Activated CD4-positive, alpha-beta T cell treated with anti-CD3 and anti-CD28 coated beads, Interleukin-2, amount 10 ng/mL, durations not matched to agents 7 days and 5 days (primary cell): ENCODE measurements at places on chromosomes 7 and 10.

- peaks cover 33% of the 10 kb centered on the region for H3K4me1 ChIP-seq
- peak overlapping the region; percentile 74 for H3K4me3 ChIP-seq
- H3K36me3 ChIP-seq = no peaks in the 10 kb centered on the region
- DNase-seq = peak; percentile 75
- peak overlapping the region; percentile 85 for H3K27ac ChIP-seq
Observed at GRCh38 chr7:73717991-73718405, 1.5 kb downstream of the STX1A start.

DNA sequence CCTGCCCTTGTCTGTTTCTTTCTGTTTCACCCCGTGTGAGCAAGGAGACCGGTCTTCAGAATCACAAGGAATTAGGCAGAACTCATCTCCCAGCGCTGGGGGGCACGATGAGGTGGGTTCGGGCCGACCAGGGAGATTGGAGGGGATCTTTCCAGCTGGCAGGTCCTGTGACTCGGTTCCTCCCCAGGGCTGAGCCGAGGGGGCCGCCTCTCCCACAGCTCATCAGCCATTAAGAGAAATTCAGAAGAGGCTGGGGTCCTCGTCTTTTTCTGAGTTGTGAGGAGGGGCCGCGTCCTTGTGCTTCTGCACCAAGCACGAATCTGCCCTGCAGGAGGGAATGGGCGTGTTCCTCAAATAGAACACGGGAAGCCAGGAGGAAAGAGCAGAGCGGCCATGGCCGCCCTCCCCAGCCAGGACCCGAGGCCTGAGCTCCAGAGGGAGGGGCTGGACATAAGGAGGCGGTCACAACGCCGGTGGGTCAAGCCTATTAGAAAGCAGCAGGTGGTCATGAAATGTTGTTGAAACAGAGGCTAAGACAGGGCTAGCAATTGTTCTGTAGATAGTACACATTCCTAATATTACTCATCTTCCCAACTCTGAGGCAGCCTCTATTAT is 125.3 kb downstream of the ADARB2 start:
- H3K4me1 ChIP-seq = no peaks in the 10 kb centered on the region
- no peak overlapping the region for H3K4me3 ChIP-seq
- no peak for DNase-seq

- H3K4me3 ChIP-seq = no peak overlapping the region
- no peaks in the 10 kb centered on the region for H3K27me3 ChIP-seq
- DNase-seq = no peak
- no peak overlapping the region for H3K27ac ChIP-seq
Observed at GRCh38 chr10:42975558-42976340, 101.1 kb upstream of the RET start.

DNA sequence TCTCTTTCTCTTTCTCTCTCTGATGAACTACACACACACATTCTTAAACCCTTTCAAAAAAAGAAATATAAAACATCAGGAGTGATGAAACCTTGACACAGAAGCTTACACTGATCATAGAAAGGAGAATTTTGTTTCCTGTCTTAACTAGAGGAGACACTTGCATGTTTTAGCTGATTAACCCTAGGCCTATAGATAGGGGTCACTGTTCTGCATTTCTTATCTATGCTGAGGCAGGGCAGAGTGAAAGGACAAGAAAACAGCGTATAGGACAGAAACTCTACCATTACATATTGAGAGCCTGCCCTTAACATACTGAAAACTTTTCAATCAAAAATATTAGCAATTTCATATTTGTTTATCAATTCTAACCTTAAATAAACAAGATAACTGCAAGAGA is 680.6 kb upstream of the MBL2 start:
- no peak overlapping the region for H3K4me3 ChIP-seq
- no peak overlapping the region for H3K27ac ChIP-seq
- no peak for DNase-seq
- no peaks in the 10 kb centered on the region for H3K36me3 ChIP-seq

GRCh38 chr7:153838591-153838990 is 213.6 kb upstream of the DPP6 start:
- DNase-seq = no peak
- H3K4me1 ChIP-seq = no peaks in the 10 kb centered on the region
- H3K27me3 ChIP-seq = no peaks in the 10 kb centered on the region
- H3K4me3 ChIP-seq = no peak overlapping the region
- H3K27ac ChIP-seq = no peak overlapping the region
- H3K36me3 ChIP-seq = no peaks in the 10 kb centered on the region

- no peaks in the 10 kb centered on the region for H3K4me1 ChIP-seq
- H3K36me3 ChIP-seq = no peaks in the 10 kb centered on the region
- H3K27ac ChIP-seq = no peak overlapping the region
- no peak overlapping the region for H3K4me3 ChIP-seq
- no peaks in the 10 kb centered on the region for H3K27me3 ChIP-seq
Observed at GRCh38 chr10:11462071-11462470, 149.4 kb downstream of the USP6NL start.

GRCh38 chr10:29691564-29692072 is 56.8 kb upstream of the SVIL start:
- no peak for DNase-seq
- no peak overlapping the region for H3K27ac ChIP-seq
- H3K4me1 ChIP-seq = peaks cover 28% of the 10 kb centered on the region
- no peaks in the 10 kb centered on the region for H3K27me3 ChIP-seq
- H3K4me3 ChIP-seq = no peak overlapping the region
- H3K36me3 ChIP-seq = peaks cover 2% of the 10 kb centered on the region

GRCh38 chr10:110739811-110740271 is 95.7 kb downstream of the RBM20 start:
- H3K27me3 ChIP-seq = peaks cover 3% of the 10 kb centered on the region
- DNase-seq = peak; percentile 24
- H3K36me3 ChIP-seq = no peaks in the 10 kb centered on the region
- no peak overlapping the region for H3K4me3 ChIP-seq
- H3K4me1 ChIP-seq = peaks cover 52% of the 10 kb centered on the region

DNA sequence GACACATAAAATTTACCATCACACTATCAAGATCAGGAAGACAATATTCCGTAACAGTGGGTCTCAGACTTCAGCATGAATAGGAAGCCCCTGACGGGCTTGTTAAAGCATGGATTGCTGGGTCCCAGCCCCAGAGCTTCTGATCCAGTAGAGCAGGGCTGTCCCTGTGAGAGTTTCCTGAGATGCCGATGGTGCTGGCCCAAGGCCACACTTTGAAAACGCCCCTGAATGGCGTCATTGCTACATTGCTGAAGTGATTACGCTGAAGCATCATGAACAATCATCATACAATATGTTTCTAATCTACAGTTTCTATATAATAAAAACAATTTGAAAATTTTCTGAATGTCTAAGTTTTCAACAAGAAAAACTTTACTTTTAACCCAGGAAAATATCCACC is 38.0 kb upstream of the TMEM72 start:
- no peak overlapping the region for H3K27ac ChIP-seq
- no peaks in the 10 kb centered on the region for H3K36me3 ChIP-seq
- H3K4me1 ChIP-seq = no peaks in the 10 kb centered on the region
- peaks cover 13% of the 10 kb centered on the region for H3K27me3 ChIP-seq
- H3K4me3 ChIP-seq = no peak overlapping the region

GRCh38 chr10:63720072-63720537 is 198.9 kb downstream of the REEP3 start:
- H3K4me3 ChIP-seq = no peak overlapping the region
- no peak overlapping the region for H3K27ac ChIP-seq
- peaks cover 25% of the 10 kb centered on the region for H3K4me1 ChIP-seq
- H3K36me3 ChIP-seq = no peaks in the 10 kb centered on the region

DNA sequence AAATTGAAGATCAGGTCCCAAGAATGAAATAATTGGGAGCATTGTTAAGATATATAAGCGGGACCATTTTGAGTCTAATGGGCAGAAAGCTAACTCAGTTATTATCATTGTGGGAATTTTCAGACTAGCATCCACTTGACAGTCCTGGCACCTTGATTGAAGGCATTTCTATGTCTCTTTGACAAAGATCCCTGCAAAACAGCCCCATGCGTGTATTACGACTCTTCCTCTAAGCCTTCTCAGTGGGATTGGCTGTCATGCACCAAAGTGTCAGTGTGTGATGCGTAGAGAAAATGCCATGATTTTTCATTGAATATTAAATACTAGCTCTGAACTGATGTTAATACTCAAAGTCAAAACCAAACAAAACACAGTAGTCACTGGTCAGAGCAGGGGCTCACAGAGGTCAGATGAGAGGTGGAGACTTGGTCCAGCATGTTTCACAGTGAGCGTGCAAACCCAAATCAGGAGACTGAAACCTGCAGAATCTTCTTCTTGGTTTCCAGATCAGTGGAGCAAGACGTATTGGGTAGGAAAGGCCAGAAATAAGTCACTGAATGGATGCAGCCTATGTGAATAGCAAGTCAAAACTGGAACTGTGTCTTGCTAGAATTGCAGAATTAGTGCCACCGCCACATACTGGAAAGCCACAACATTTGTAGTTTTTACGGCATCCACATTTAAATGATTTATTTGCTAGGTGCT is 303.6 kb upstream of the AKR1E2 start:
- peaks cover 14% of the 10 kb centered on the region for H3K27me3 ChIP-seq
- no peak overlapping the region for H3K4me3 ChIP-seq

- H3K4me1 ChIP-seq = peaks cover 76% of the 10 kb centered on the region
- peaks cover 75% of the 10 kb centered on the region for H3K36me3 ChIP-seq
- H3K27me3 ChIP-seq = no peaks in the 10 kb centered on the region
- peak overlapping the region; percentile 88 for H3K4me3 ChIP-seq
- DNase-seq = no peak
- peak overlapping the region; percentile 88 for H3K27ac ChIP-seq
Observed at GRCh38 chr10:43399320-43400310, 9.4 kb downstream of the HNRNPF start.

DNA sequence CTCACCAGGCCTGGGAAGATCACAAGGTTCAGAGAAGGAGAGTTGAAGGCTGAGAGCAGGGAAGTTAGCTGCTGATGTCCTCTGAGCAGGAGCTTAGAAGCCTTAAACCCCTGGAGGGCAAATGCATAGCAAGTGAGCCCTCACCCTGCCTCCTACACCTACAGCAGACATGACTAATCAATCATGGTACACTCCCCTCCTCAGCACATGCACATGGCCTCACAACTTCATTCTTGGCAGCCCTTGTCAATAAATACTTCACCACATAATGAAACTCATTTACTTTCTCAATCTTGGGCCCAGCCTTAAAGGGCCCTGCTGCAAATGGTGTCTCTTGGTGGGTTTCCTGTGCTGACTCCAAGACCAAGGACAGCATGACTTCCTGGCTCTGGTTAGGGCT is 12.9 kb downstream of the MMRN2 start:
- no peak for DNase-seq
- H3K36me3 ChIP-seq = no peaks in the 10 kb centered on the region
- H3K4me1 ChIP-seq = peaks cover 13% of the 10 kb centered on the region
- no peak overlapping the region for H3K4me3 ChIP-seq
- no peak overlapping the region for H3K27ac ChIP-seq

- no peak overlapping the region for H3K27ac ChIP-seq
- H3K27me3 ChIP-seq = peaks cover 4% of the 10 kb centered on the region
- H3K4me3 ChIP-seq = no peak overlapping the region
- DNase-seq = no peak
Observed at GRCh38 chr7:96034940-96035727, 262.8 kb downstream of the DYNC1I1 start.

DNA sequence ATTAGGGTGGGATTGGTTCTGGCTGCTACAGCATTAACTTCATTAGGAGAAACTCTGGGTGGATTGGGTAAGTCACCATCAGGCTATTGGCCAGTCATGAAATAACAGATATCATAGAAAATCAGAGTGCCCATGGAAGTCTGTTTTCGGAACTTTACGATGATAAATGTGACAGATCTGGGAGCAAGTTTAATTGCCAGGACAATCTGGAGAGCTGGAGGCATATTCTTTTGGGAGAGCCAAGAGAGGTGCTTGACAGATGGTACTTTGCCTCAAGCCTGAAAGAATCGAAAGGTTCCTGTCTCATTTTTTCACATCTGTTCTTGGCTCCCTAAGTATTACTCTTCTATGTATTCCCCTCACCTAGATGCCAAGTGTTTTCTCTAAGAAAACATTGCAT is 369.9 kb downstream of the CNTNAP2 start:
- no peak for DNase-seq
- H3K4me1 ChIP-seq = no peaks in the 10 kb centered on the region
- H3K27me3 ChIP-seq = no peaks in the 10 kb centered on the region
- no peak overlapping the region for H3K27ac ChIP-seq
- no peak overlapping the region for H3K4me3 ChIP-seq

- H3K4me3 ChIP-seq = no peak overlapping the region
- no peak overlapping the region for H3K27ac ChIP-seq
- DNase-seq = no peak
Observed at GRCh38 chr7:8343556-8343955, 81.6 kb upstream of the ICA1 start.

DNA sequence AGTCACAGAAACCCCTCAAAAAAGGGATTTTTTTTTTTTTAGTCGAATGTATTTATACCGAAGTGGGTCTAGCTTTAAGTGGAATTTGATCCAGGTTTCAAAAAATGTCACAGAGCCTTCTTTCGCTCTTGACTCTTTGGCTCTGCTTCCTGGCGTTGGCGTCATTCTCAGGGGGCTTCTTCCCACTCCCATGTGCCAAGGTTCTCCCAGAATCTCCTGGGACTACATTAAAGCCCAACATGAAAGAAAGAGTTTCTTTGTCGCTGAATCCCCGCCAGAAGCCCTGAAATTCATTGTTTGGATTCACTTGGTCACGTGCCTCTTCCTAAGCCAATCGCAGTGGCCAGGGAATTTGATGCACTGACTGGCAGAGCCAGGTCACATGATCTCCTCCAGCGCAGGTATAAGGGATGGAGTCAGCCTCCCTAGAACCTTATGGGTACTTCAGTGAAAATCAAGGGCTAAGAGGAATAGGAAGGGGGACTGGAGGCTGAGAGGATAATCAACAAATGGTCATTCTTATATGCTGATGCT is 101.2 kb downstream of the RPS24 start:
- no peak overlapping the region for H3K27ac ChIP-seq
- no peaks in the 10 kb centered on the region for H3K36me3 ChIP-seq
- no peak overlapping the region for H3K4me3 ChIP-seq
- no peaks in the 10 kb centered on the region for H3K4me1 ChIP-seq
- no peaks in the 10 kb centered on the region for H3K27me3 ChIP-seq
- DNase-seq = no peak

DNA sequence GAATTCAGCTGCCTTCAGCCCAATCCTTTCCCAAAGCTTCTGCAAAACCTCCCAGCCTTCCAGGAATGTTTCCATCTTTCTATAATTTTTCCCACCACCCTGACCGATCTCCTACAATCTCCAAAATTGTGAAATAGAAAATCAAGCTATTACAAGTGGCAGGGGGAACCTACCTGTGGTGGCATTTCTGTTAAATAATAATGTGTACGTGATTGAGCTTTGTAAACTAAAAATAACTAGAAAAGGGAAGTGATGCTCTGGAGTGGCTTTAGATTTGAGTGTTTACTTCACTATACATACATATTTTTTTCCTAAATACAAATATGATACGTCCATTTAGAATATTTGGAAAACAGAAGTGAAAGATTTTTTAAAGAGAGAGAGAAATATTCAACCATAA is 593.6 kb downstream of the GRM8 start:
- no peaks in the 10 kb centered on the region for H3K36me3 ChIP-seq
- DNase-seq = no peak
- no peak overlapping the region for H3K4me3 ChIP-seq
- no peaks in the 10 kb centered on the region for H3K4me1 ChIP-seq
- no peaks in the 10 kb centered on the region for H3K27me3 ChIP-seq

- H3K27me3 ChIP-seq = peaks cover 4% of the 10 kb centered on the region
- no peak for DNase-seq
- no peaks in the 10 kb centered on the region for H3K36me3 ChIP-seq
Observed at GRCh38 chr10:85618841-85619240, 747.8 kb downstream of the GRID1 start.

GRCh38 chr10:11876805-11877590 is 53.8 kb downstream of the PROSER2 start:
- H3K27me3 ChIP-seq = peaks cover 8% of the 10 kb centered on the region
- peaks cover 11% of the 10 kb centered on the region for H3K4me1 ChIP-seq
- no peak overlapping the region for H3K4me3 ChIP-seq
- no peaks in the 10 kb centered on the region for H3K36me3 ChIP-seq
- no peak overlapping the region for H3K27ac ChIP-seq

GRCh38 chr7:19119372-19119771 is 1.9 kb upstream of the TWIST1 start:
- H3K4me3 ChIP-seq = no peak overlapping the region
- peaks cover 2% of the 10 kb centered on the region for H3K4me1 ChIP-seq
- peaks cover 50% of the 10 kb centered on the region for H3K27me3 ChIP-seq
- DNase-seq = no peak
